Activated CD4-positive, alpha-beta memory T cell treated with anti-CD3 and anti-CD28 coated beads for 36 hours (primary cell): ENCODE measurements at places on chromosomes 12 and 14.

DNA sequence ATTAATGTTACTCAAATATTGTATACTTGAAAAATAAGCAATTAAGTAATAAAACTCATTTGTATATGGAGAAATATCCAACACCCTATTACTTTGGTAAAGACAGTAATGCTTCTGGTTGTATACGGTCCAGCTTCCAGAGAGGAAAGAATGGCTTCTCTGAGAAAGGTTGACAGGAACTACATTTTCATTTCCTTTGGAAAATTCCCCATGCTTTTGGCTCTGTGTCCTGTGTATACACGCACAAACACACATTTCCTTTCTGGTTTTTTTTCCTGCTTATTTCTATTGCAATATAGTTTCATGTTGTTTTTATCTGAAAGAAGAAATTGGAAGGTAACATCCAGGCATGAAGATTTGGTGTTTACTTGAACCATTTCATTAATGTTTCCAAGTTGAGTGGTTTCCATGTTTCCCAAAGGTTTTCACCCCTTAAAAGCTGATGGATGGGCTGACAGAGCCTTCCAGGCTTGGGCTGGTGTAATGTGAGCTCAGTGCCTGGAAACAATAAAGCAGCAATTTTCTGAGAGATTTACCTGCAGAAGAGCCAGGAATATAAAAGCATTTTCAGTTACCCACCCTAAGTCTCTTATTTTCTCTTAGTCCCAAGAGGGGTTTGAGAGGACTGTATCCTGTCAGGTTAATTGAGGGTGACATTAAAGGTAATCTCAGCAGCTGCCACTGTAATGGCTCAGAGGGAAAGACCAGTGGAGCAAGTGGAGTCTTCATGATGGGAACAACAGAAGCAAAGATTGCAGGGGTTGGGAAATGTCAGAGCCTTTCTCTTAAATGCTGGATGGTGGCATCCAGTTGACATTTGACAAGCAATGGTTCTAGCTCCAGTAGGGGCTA is 33.4 kb upstream of the TMTC1 start:
- no peak for DNase-seq

DNA sequence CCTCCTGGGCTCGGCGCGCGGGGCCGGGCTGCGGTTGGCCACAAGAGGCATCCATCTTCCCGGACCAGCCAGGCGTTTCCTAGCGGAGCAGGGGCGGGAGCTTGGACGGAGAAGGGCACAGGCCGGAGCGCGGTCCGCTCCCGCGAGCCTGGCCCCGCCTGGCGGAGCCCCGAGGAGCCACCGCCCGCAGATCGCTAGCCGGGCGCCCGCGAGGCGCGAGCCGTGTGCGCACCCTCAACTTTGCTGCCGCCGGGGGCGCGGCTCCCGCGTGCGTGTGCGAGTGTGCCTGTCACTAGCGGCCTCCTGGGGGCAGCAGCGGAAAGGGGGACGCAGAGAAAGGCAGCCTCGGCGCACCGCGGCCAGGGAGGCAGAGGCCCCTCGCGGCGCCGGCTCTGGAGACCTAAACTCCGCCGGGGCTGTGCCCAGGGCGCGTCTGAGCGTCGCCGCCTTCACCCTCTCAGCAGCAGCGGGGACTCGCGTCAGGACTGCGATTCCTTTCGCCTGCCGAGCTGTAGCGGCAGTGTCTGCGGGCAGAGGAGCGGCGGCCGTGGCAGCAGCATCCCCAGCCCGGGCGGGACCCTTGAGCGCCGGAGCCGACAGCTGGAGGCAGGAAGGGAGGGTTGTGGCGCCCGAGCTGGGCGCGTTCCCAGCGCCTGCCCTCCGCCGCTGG is 644 bp upstream of the SRGAP1 start:
- DNase-seq: peak; percentile 85

- peak; percentile 52 for DNase-seq
Measured at GRCh38 chr12:11228296-11228879, 41.1 kb downstream of the PRB3 start.

DNA sequence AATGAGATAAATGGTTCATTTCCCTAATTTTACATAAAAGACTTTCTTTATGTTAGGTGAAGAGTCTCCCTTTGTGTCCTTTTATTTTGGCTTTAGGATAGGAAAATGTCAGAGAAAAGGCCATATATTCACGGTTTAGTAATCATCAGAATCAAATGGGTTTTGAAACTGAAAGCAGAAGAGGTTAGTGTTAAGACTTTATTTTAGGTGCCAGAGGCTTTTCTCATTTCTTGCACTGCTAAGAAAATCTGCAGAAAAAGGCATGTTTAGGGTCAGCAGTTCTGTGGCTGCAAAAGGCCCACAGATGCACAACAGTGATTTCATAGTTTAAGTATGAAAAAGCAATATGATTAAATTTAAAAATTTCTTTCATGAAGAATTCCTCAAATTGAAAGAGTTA is 80.4 kb upstream of the SINHCAF start:
- DNase-seq: no peak

DNA sequence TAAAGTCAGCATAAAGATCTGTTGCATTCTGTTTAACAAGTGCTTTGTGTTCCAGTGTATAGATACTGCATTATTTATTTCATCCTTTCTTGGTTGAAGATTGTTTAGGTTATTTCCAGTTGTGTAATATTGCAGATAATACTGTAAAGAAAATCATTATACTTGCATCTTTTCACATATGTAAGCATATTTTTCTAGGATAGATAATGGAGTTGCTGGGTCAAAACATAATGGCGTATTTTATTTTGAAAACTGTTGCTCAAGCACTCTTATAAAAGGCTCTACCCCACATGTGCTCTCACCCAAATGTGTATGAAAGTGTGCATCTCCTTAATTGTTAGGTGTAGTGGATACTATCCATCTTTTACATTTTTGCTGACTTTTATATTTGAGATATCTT is 274.4 kb downstream of the FBXL14 start:
- no peak for DNase-seq

DNA sequence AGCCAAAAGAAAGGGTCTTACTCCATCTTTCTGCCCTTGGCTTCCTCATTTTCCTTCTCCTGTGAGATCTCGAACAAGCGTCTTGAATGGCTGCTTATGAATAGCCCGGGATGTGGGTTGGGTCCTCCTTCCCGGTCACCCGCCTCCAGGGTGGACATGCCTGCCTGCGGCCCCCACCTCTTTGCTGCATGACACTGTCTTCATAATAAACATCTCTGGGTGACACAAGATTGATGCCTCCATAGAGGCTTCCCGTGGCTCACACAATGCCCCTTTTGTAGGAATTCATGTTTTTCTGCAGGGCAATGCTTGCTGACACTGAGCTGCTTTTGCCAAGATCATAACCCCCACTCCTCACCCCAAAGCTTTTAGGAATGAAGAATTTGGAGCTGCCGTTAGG is 125.9 kb downstream of the ZNF664 start:
- no peak for DNase-seq

DNA sequence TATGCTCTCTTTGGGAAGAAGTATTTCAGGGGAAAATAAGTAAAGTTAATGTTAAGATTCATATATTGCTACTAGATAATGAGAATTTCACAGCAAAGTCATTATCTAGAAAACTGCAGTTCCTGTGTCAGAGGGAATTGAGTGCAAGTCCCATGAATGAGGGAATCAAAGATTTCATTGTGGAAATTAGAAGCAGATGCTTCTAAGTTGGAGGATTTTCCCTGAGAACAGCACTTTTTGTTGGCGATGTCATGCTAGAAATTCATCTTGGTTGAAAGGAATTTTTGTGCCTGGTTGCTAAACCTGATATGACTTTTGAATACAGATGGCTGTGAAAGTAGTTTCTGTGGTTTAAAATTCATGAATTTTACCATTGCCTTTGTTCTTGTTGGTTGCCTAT is 25.6 kb downstream of the FRMD6 start:
- no peak for DNase-seq

GRCh38 chr12:25058658-25059058 is 109.8 kb upstream of the BCAT1 start:
- DNase-seq: no peak

DNA sequence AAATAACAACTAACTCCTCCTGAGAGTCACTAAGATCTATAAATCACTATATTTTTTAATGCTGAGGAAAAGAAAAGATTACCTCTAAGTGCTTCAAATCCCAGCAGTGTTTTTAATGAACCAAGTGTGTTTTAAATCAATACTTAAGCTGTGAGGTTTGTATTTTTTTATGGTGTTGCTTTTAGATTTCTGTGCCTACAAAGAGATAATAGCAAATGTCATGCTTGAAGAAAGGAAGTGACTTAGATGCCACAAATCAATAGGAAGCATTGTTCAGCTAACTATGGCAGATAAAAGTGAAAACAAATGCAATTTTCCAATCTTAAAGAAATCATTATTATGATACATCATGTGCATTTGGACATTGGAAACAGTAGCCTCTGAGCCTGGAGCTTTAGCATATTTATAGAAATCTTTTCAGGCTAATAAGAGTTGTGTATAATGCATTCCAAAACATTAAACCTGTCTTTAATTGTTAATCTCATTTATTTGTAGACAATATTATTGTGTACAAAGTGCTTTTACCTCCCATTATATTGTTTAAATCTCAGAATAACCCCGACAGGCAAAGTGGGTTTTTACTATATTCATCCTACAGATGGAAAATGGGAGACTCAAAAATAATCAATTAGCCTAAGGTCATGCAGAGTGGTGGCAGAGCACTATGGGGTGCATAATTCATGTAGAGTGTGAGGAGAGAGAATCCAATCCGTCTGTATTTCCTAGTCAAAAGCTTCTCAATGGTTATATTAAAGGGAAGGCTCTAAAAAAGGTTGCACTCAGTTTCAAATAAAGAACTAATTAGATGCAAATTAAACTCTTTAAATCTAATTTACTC is 486.2 kb downstream of the NAV3 start:
- DNase-seq: no peak

DNA sequence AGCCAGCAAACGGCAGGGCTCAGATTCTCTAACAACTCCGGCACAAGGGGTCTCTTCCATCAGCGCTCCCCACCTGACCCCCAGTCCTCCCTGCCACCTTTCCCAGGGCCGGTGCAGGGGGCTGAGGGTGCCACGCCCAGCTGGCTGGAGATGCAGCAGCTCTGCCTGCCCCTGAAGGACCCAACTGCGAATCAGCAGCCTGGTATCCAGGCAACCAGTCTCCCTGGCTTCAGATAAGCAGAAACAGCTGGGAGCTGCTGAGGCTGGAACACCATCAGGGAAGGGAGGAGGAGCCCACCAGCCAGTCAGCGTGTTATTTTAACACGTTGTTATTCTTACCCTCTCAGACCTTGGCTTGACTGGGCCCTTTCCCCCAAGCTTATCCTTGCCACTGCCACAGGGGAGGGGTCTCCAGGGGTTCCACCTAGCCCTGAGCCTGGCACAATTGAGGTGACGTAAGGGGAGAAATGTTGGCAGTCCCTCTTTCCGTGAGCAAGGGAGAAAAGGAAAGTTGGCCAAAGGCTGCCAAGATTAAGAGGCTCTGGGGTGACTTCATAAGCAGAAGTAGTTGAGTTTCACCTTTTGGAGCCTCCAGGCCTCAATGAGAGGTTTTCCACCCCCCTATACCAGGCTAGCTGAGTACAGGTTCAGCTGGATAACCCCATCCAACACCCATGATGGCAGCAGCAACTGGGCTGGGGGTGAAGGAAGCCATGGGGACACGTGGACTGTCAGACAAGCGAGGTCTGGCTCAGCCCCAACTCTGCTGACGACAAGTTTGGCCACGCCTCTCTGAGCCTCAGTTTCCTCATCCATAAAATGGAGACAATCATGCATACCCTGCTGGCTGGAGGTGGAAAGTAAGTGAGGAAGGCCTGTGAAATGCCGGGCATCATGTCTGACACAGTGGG is 91.1 kb downstream of the IRF2BPL start:
- no peak for DNase-seq

DNA sequence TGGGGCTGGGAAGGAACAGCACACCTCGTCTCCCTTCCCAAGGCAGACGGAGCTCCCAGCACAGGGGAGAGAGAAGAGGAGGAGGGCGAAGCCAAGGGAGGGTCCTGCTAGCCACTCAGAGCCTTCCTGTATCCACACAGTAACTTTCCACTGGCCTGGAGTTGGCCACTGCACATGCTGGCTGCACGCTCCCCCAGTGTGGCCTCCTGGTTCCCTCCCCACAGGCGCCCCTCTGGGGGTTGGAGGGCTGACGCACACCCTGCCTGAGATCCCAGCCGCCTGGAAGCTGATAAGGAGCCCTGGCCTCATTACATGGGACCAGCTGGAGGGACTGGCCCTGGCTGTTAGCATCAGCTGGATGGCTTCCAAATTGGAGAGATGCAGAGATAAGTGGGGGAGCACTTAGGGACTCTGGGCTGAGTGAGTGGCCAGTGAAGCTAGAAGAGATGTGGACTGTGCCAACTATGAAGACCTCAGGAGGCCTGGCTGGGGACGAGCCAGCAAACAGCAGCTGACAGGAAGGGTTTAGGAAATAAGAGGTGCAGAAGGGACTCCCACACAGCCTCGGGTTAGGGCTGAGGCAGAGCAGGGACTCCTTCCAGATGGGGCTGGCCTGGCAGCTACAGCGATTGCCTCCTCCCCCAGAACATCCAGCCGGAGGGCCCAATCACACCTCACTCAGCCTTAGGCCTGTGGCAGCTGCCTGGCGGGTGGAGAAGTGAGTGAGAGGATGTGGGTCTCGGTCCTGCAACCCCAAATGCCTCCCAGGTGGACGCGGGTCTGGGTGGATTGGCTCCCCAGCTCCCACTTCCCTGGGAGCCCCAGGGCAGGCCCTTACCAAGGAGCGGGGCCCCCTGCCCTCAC is 26.3 kb upstream of the BCDIN3D start:
- DNase-seq: no peak

DNA sequence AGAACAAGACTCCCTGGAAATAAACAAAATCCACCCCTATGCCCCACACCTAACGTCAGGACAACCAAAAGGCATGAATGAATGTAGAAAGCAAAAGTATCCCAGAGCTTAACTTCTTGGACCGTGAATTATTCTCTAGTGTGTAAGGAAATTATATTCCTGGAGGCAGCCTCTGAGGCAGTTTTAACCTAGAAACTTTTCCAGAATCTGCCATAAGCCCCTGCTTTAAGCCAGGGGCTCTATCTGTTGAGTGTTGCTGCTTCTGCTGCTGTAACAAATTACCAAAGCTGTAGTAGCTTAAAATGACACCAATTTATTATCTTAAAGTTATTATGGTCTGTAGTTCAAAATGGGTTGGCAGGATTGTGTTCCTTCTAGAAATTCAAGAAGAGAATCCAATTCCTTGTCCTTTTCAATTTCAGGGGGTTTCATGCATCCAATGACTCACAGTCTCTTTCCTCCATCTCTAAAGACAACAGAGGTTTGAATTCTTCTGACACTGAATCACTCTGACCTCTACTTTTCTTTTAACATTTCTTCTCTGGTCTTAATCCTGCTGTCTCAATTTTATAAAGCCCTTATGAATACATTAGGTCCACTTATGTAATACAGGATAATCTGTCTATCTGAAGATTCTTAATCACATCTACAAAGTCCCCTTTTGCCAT is 242.7 kb downstream of the ATXN7L3B start:
- no peak for DNase-seq

GRCh38 chr12:4628406-4628805 is 20.4 kb downstream of the AKAP3 start:
- no peak for DNase-seq
